Heart right ventricle (tissue), 16 donors: ENCODE measurements at places on chromosomes 6 and 20. TPM values are rescaled to one million over a fixed set of nuclear protein-coding genes. Genes with fewer than 3 reads are reported as not detected.
A peak's percentile ranks its signal among the peaks of the same experiment; 100 is the strongest.

DNA sequence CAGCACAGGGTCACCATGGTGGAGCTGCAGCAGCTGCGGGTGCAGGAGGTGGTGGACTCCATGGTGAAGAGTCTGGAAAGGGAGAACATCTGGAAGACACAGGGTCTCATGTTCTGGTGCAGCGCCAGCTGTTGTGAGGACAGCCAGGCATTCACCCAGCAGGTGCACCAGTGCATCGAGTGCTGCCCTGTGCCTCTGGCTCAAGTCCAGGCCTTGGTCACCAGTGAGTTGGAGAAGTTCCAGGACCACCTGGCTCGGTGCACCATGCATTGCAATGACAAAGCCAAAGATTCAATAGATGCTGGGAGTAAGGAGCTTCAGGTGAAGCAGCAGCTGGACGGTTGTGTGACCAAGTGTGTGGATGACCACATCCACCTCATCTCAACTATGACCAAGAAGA lies 22.9 kb upstream of the RIPK1 start:
- no peak overlapping the region for H3K27ac ChIP-seq
- H3K4me3 ChIP-seq: no peak overlapping the region
- H3K4me1 ChIP-seq: no peaks in the 10 kb centered on the region
- no peak for DNase-seq
- H3K27me3 ChIP-seq: no peaks in the 10 kb centered on the region

GRCh38 chr6:35451354-35452182 lies 570 bp upstream of the FANCE start:
- peak overlapping the region; percentile 76 for H3K4me3 ChIP-seq
- H3K27ac ChIP-seq: peak overlapping the region; percentile 69
- no peaks in the 10 kb centered on the region for H3K27me3 ChIP-seq
- DNase-seq: peak; percentile 43
- H3K36me3 ChIP-seq: peaks cover 7% of the 10 kb centered on the region

GRCh38 chr6:158793432-158793831 lies 25.7 kb downstream of the EZR start:
- H3K4me1 ChIP-seq: peaks cover 4% of the 10 kb centered on the region
- no peak overlapping the region for H3K27ac ChIP-seq
- peaks cover under 1% of the 10 kb centered on the region for H3K36me3 ChIP-seq
- H3K4me3 ChIP-seq: no peak overlapping the region

DNA sequence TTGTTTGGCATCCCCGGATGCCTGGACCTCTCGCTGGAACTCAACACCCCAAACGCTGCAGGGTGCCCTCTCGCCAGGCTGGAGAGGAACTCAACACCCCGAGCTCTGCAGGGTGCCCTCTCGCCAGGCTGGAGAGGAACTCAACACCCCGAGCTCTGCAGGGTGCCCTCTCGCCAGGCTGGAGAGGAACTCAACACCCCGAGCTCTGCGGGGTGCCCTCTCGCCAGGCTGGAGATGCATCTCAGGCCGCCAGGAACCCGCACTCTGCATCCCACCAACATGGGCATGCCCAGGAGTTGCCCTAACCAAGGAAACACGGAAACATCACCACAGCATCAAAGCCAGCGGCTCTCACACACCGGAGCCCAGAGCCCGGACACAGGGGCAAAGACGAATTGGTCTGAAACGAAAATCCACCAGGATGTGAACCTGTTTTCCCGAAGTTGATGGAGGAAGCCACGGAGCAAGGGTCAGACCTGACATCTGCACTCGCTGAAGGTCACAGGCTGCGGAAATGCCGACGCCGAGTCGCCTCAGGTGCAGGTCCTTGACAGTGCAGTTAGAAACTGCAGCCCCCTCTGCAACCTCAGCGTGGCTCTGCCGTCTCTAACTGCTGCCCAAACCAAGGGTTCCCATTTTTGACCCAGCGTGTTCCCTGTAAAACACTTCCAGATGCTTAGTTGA lies 37.5 kb downstream of the DLL1 start:
- no peaks in the 10 kb centered on the region for H3K36me3 ChIP-seq
- no peak for DNase-seq
- no peak overlapping the region for H3K4me3 ChIP-seq
- H3K4me1 ChIP-seq: peaks cover 6% of the 10 kb centered on the region
- peaks cover 18% of the 10 kb centered on the region for H3K27me3 ChIP-seq

DNA sequence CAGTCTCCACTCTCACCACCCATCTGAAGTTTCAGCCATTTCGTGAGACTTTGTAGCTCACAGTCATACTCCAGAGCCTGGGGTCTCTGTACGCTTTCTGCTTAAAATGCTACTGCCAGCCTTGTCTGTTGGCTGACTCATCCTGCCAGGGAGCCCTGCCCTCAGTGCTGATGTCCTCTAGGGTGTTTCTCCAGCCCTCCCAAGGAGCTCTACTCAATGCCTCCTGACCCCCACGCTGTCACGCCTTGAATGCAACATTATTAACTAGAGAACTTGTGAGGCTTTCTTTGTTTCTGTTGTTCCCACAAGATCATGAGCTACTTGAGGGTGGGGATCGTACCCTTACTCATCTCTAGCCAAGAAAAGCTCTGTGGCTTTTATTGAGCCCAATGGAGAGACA lies 20.1 kb downstream of the KIF16B start:
- no peaks in the 10 kb centered on the region for H3K27me3 ChIP-seq
- H3K4me1 ChIP-seq: peaks cover 7% of the 10 kb centered on the region
- H3K36me3 ChIP-seq: no peaks in the 10 kb centered on the region
- H3K4me3 ChIP-seq: no peak overlapping the region
- DNase-seq: no peak

DNA sequence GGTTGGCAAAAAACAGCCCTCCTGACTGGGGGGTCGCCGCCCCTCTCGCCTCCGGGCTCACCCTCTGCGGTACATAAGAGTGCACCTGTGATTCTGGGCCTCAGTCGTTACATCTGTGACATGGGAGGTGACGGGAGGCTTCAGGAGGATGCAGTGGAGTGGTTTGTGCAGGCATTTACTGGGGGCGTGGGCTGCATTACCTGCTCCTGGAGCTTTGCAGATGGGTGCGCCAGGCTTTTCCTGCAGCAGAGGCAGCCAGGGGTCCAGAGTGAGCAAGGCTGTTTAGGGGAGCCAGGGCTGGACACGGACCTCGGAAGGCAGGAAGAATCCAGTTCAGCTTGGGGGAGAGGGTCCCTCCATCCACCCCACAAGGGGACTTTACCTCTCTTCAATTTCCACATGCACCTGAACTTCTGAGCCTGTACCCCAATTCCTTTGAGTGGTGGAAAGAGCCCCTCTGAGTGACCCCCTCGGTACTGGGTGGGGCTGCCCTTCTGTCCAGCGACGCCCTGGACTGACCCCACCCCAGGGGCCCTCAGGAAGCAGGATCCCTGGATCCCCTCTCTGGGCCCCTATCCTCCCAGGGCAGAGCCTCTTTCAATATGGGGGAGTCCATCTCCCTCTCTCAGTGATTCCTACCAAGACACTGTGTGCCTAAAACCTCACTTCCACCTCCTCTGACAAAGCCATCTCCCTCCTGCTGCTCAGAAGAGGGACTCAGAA lies 134.0 kb downstream of the TAF4 start:
- H3K27ac ChIP-seq: no peak overlapping the region
- no peaks in the 10 kb centered on the region for H3K4me1 ChIP-seq
- peak; percentile 1 for DNase-seq

GRCh38 chr6:170025935-170026750 lies 264.7 kb downstream of the DLL1 start:
- H3K27me3 ChIP-seq: no peaks in the 10 kb centered on the region
- no peaks in the 10 kb centered on the region for H3K36me3 ChIP-seq
- no peak overlapping the region for H3K4me3 ChIP-seq
- H3K27ac ChIP-seq: no peak overlapping the region
- H3K4me1 ChIP-seq: peaks cover 7% of the 10 kb centered on the region
- no peak for DNase-seq

DNA sequence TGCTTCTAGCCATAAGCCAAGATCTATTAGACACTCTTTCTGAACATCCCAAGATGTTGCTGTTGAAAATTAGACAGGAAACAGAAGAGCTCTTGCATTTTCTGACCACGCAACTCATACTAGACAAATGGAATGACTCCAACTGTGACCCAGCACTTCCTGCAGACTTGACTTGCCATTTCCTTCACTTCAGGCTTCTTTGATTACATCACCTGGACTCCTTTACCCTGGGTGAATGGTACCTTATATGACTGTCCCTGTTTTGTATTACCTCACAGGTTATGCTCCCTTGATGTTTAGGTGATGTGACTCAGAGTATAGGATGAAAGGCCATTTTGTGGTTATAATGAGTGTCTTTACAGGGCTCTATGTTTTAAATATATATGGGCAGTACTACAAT lies 236.1 kb downstream of the BMP2 start:
- H3K27me3 ChIP-seq: no peaks in the 10 kb centered on the region
- H3K4me1 ChIP-seq: no peaks in the 10 kb centered on the region
- H3K4me3 ChIP-seq: no peak overlapping the region

DNA sequence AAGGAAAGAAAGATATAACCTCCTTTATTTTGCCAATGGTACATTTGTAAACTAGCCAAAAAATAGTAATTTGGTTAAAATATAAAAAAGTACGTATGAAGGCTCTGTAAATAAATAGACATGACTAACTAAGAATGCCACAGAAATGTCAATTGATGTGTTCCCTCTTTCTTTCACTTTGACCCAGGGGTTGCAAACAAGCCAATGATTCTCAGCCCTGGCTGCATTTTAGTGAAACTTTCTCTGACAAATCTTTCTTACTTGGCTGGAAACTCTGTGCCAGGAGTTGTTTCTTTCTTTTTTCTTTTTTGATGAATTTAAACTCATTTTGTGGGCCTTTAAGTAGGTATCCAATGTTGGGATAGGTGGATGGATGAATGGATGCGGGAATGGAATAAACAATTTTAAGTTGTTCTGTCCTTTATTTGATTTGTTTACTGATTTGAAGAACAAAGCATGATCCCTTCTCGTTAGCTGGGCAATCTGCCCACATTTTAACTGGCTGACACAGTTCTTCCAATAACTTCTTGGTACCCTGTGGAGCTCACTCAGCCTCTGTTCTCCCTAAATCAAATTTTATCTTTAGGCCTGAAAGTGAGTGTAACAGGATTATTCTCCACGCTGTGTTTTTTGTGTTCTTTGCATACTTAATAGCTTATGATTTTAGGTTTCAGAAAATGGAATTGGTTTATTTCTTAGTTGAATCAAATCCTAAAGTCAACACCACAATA lies 58.6 kb upstream of the GCLC start:
- no peak for DNase-seq
- H3K36me3 ChIP-seq: no peaks in the 10 kb centered on the region
- no peak overlapping the region for H3K4me3 ChIP-seq
- no peak overlapping the region for H3K27ac ChIP-seq

GRCh38 chr20:63896264-63897105 lies 1.6 kb downstream of the DNAJC5 start:
- DNase-seq: peak; percentile 45

DNA sequence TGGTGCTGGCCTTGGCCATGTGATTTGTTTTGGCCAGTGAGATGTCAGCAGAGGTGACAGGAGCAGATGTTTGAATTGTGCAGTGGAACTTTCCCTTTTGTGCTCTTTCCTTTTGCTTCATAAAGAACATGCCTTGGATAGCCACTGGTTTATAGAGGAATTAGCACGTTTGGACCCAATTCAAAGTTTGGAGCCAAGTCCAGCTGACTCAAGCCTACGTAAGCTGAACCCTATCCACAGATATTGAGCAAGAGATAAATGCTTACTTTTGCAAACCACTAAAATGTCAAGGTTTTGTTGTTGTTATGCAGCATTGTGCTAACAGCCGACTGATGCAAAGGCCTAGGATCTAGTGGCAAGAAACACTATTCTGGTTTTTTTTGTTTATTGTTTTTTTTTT lies 230.9 kb upstream of the CITED2 start:
- H3K4me3 ChIP-seq: no peak overlapping the region
- DNase-seq: no peak
- no peaks in the 10 kb centered on the region for H3K27me3 ChIP-seq
- no peaks in the 10 kb centered on the region for H3K36me3 ChIP-seq
- no peak overlapping the region for H3K27ac ChIP-seq
- H3K4me1 ChIP-seq: no peaks in the 10 kb centered on the region

The CCM2L gene
- 4.9 TPM for total RNA-seq

The KIF25 gene
- 0.18 TPM for total RNA-seq

The HLA-DPB1 gene
- 264 TPM for total RNA-seq

The PTP4A1 gene
- 69.2 TPM for total RNA-seq

The ZBTB46 gene
- 18.6 TPM for total RNA-seq
